ENCODE measurements at places on chromosomes 6 and 20.

DNA sequence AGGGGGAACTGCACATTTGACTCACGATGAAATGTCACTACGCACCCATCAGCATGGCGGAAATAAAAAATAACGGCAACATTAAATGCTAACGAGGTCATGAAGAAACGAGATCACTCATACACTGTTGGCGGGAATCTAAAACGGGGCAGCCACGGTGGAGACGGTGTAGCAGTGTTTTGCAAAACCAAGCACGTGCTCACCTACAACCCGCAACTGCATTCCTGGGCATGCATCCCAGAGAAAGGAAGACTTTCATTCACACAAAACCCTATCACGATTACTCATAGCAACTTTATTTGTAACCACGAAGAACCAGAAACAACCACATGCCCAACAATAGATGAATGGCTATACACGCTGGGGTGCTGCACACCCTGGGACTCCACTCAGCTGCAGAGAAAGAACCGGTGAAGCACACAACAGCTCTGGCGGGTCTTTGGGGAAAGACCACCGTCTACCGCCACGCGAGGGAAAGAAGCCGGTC, 77.0 kb downstream of the YTHDF1 start:
- DNase-seq, result no peak

DNA sequence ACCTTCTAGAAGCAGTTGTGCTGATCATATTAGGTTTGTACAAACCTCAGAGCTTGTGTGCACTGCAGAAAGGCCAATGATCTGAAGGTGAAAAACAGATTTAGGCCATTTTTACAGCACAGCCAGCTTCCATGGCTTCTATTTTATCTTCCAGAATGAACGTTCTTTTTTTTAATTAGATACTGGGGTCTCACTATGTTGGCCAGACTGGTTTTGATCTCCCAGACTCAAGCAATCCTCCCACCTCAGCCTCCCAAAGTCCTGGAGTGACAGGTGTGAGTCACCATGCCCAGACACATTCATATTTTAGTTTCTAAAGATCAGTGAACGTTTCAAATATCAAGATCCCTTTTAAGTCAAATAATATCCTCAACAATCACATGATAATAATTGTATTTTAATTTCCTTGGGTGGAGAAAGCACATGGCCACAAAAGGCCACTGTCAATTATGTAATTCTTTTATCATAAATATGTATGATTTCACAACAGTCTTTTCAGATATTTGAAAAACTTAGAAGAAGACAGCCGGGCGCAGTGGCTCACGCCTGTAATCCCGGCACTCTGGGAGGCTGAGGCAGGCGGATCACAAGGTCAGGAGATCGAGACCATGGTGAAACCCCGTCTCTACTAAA, 326.7 kb upstream of the JARID2 start:
- no peak for DNase-seq

DNA sequence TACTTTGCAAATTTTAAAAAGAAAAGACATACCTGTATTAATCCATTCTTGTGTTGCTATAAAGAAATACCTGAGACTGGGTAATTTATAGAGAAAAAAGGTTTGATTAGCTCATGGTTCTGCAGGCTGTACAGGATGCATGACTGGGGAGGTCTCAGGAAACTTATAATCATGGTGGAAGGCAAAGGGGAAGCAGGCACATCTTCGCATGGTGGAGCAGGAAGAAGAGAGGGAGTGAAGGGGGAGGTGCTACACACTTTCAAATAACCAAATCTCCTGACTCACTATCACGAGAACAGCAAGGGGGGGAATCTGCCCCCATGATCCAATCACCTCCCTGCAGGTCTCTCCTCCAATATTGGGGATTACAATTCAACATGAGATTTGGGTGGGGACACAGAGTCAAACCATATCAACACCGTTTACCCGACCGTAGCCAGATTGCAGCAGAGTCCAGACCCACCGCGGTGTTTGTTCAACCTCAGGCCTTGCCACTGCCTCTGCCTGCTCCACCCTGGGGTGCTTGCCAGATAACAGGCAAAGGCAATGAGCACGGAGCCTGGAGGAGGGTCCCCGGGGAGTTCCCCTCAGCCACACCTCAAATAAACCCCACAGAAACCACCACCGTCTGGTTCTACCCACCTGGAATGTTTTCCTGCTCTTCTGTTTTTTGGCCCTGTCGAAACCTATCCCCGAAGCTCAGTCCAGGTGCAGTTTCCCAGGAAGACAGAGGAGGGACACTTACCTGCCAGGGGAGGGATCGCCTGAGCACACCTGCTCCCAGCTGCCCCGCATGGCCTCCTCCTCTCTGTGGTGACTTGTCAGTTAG, 142.2 kb upstream of the AFDN start:
- DNase-seq, result no peak

- DNase-seq, result no peak
Observed at GRCh38 chr6:81762606-81763005, 10.1 kb upstream of the TENT5A start.

- DNase-seq, result no peak
Observed at GRCh38 chr6:42093582-42094329, 43.4 kb downstream of the TAF8 start.

DNA sequence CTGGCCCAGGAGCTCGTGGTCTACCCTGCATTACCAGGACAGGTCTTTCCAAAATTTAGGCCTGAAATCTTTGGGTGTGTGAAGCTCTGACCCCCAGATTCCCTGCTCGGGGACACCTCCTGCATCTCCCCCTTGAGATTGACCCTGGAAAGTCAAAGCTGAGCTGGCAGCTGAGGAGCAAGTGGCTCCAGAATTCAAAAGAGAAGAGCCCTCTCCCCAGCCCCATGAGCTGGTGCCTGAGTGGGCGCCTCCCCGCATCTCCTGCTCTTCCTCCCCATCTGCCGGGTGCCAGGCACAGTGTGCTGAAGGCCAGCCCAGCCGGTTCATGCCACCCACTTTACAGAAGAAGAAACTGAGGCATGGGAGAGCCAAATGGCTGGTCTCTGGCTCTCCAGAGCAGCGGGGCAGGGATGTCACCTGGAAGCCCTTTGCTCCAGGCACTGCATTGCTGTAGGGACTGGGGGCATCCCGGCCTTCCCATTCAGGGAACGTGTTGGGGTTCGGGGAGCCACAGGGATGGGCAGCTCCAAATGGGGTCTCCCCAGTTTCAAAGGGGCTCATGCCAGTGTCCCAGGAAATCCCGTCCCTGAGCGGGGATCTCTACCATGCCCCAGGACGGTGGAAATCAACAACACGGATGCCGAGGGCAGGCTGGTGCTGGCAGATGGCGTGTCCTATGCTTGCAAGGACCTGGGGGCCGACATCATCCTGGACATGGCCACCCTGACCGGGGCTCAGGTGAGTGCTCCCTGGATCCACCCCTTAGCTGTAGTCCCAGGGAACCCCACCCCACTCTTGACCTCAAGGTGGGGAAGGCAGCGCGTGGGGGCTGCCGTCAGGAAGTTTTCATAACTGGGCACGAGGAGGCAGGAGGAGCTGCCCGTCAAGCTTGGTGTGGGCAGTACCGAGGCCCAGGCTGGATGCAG, 20.5 kb downstream of the NPEPL1 start:
- DNase-seq, result peak; percentile 55

GRCh38 chr6:87066449-87067333, 28.2 kb downstream of the CGA start:
- DNase-seq, result no peak

GRCh38 chr6:88177961-88178464, 11.9 kb upstream of the CNR1 start:
- no peak for DNase-seq

All from sigmoid colon (tissue), 7 donors.